ENCODE measurements at places on chromosomes 2 and 18. TPM values are rescaled to one million over a fixed set of nuclear protein-coding genes. Genes with fewer than 3 reads are reported as not detected.

CCBE1 gene
- 21.7 TPM for total RNA-seq

TUBB6 gene
- total RNA-seq = 475 TPM

PTPRN gene
- total RNA-seq = 57.0 TPM

IL1R1 gene
- 193 TPM for total RNA-seq

MRPS9 gene
- total RNA-seq = 30.0 TPM

PMAIP1 gene
- 3.1 TPM for total RNA-seq

CRYGC gene
- not detected for total RNA-seq

GNLY gene
- total RNA-seq = not detected

LYPD1 gene
- total RNA-seq = 3.9 TPM

Data from smooth muscle cell of bladder (primary cell).